Suppressor macrophage (primary cell): ENCODE measurements at places on chromosomes 2 and 18.

GRCh38 chr2:240560084-240560479 is at the start of gene DUSP28:
Gene DUSP28 (plus strand): TSS chr2:240560357. CDS start chr2:240560685, 328 bp downstream.
- DNase-seq, result peak; percentile 98

- no peak for DNase-seq
These were observed 757.1 kb upstream of the CDH7 start for GRCh38 chr18:64993695-64994094.

GRCh38 chr2:42854207-42854818 is 61.9 kb upstream of the HAAO start:
- DNase-seq, result no peak

GRCh38 chr2:142582317-142582716 is 295.1 kb upstream of the KYNU start:
- no peak for DNase-seq

DNA sequence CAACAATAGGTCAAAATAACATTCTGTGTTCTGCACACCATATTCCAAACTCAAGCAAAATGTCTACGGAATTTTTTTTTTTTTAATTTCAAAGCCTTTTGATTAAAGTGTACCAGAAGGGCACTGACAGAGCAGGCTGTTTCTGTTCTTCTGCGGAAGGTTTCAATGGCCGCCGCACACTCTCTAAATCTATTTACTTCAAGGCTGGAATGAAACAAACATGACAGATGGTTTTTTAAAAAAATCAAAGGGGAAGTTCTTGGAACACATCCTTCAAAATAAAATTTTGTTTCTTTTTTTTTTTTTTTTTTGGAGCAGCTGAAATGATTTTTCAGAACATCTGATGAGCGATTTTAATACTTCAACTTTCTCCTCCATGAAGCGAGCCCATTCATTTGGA is 259.1 kb downstream of the TXNL1 start:
- DNase-seq, result no peak

GRCh38 chr2:55949211-55949610 is 25.6 kb upstream of the EFEMP1 start:
- DNase-seq, result no peak

GRCh38 chr2:121545913-121546312 is 15.2 kb downstream of the RNU4ATAC start:
- DNase-seq, result no peak

- no peak for DNase-seq
These were observed 7.7 kb downstream of the MGAT5 start for GRCh38 chr2:134261398-134262131.

DNA sequence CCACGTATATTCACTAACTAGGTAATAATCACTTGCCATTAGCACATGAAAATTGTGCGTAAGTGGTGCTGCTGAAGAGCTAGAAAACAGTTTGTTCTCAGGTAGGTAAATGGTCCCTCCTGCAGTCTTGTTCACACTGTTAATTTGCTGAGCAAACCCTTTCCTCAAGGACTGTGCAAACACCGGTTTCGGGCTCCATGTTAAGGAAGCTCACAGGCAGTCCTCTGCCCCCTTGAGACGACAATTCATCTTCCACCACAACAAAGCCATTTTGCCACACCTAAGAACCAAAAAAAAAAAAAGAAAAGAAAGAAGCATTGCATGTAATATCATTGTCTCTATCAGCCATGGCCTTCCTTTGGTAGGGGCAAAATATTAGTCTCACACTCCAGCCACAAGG is 193.9 kb downstream of the BCL11A start:
- DNase-seq, result no peak

- no peak for DNase-seq
These were observed 96.4 kb downstream of the PIK3C3 start for GRCh38 chr18:42051411-42051810.

GRCh38 chr2:163157411-163157810 is 318.8 kb upstream of the KCNH7 start:
- DNase-seq, result no peak

GRCh38 chr2:175126661-175127060 is 41.3 kb downstream of the ATF2 start:
- no peak for DNase-seq

GRCh38 chr2:29241955-29242565 is 126.8 kb downstream of the CLIP4 start:
- DNase-seq, result no peak

- DNase-seq, result peak; percentile 84
These were observed 3.5 kb downstream of the CNDP2 start for GRCh38 chr18:74499633-74500032.

GRCh38 chr2:47907039-47907781 is 912 bp upstream of the FBXO11 start:
- no peak for DNase-seq

DNA sequence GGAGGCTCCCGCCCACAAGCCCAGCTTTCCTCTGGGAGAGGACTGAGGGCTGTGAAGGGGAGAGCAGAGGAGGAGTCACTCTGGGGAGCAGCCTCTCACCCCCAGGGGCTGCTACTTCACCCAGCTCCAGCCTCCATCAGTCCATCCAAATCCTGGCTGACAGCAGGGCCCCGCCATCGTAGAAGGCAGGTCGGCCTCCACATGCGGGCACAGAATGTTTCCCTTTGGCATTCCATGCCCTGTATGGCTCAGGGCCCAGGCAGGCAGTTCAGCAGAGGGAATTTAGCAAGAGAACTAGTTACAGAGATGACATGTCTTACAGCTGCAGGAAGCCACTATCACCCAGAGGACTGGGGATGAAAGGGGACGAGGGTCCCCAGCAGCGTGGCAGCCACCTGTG is 6.4 kb upstream of the ODC1 start:
- no peak for DNase-seq
